ENCODE measurements at places on chromosomes 2 and 18.

GRCh38 chr2:122414902-122415301 is 659.5 kb downstream of the TSN start:
- no peak for DNase-seq

DNA sequence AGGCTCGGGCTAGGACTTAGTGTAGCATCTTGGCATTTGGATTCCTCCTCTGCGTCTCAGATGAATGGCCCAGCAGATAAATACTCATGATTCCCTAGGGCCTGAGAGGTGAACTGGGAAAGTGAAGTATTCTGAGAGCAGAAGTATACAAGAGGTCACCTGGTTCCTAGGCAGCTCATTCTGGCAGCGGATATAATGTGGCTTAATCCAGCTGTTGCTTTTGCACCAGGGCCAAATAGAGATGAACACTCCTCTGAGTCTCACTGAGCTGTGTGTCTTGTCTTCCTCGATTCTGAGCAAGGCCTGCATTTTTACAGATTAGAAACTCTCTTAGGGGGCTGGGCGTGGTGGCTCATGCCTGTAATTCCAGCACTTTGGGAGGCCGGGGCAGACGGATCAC is 196.1 kb downstream of the SLC4A3 start:
- no peak for DNase-seq

- no peak for DNase-seq
These were observed 4.0 kb downstream of the GPR155 start for GRCh38 chr2:174482854-174483253.

DNA sequence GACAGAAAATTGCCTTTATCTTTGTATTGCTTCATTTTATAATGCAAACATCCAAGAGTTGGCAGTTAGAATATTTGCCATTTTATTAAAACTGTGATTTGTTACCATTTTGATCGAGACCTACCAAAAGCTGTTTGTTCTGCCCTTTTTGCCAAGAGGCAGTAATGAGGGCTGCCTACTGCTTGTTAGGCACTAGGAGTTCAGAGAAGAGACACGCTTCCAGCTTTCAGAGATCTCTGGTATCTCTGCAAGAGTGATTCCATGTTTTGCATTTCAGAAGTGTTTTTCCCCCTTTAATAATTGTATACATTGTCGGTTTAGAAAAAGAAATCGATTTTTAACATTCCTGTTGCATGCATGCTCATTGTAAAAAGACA is 628 bp downstream of the MRPL30 start:
- no peak for DNase-seq

DNA sequence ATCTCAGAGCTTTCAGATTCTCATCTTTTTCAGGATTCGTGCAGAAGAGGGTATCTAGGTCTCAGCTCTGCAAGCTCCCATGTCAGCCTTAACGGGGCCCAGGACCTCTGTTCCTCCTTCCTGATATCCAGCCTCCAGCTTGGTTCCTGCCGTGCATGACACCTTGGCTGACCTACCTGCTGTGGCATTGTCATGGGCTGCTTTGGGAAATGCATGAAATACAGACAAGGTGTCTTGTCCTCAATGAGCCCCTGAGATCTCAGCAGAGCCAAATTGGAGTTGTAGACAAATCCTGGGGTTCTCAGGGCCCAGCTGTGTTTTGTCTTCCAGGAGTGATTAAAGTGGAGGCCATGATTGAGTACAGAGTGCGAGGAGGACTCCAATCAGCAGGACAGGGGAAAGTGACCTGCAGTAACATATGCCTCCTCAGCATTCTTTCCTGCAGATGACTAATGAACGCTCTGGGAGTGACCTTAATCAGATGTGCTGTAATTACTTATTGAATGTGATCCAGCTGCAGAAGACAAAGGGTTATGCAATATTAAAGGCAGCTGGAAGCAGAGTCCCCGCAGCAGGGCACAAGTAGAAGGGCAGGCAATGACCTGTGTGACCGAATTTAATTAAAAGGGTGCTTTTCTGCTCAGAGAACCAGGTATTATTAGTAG is 141.1 kb downstream of the CCBE1 start:
- DNase-seq: peak; percentile 27

DNA sequence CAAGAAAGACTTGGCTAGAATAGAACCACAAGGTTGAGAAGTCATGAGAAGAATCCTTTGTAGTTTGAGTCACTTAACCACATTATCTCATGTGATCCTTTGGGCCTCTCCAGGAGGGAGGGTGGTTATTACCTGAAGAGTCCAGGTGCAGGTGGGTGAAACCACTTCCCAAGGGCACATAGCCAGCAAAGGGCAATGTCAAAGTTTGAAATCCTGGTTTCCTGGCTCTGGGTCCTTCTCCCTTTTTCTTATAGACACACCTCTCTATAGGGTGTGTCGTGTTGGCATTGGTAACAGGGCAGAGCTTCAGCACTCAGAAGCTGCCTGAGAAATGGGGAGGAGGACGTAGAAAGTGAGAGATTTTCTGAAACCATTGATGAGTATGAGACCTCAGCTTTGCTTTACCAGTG is 137.9 kb downstream of the MGAT5 start:
- DNase-seq: no peak

DNA sequence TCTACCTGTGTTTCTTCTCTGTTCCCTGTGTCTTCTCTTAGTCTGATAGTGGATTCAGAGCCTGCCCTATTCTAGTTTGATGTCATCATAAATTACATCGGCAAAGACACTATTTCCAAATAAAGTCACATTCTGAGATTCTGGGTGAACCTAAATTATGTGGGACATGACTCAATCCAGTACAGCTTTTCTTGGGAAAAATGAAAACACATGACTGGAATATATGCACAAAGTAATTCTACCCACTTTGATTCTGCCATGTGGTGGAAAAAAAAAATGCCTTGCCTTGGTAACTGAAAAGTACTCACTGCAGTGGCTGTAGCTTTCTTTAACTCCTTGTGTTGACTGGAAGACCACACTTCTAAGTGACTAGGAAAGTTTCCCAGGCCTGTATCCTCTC is 73.7 kb downstream of the LRATD1 start:
- DNase-seq: no peak

GRCh38 chr2:62370321-62371250 is 135.4 kb downstream of the TMEM17 start:
- DNase-seq: no peak

DNA sequence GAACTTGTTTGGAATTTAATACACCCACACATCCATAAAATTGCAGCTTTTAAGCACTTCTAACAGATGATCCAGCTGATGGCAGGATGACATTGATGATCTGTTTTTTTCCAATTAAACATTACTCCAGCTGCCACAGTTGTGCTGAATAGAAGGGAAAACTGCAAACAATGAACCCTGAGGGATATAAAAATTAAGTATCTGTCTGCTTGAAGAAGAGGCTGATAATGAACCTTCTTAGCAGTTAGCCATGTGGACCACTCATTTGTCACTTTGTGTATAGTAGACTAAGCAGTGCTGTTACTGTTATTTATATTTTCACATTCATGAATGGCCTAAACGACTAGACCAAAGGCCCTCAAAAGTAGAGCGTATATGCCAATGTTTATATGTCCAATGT is 1201.0 kb upstream of the LRRTM1 start:
- DNase-seq: no peak

DNA sequence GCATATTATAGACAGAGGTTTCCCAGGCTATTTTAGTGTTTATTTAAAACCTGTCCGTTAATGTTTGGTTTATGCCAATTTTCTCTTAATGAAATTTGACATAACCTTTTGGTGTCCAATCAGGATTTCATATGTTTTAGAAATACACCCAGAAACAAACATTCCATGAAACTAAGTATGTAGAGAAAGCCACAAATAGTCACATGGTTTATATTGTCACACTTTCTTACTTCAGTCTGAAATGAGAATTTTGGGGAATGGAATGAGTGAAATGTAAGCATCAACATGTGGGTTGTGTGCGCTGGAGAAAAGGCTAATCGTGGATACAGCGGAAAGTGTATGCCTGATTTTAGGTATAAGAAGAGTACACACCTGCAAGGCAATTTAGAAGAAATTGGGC is 277.0 kb upstream of the RAB12 start:
- no peak for DNase-seq

DNA sequence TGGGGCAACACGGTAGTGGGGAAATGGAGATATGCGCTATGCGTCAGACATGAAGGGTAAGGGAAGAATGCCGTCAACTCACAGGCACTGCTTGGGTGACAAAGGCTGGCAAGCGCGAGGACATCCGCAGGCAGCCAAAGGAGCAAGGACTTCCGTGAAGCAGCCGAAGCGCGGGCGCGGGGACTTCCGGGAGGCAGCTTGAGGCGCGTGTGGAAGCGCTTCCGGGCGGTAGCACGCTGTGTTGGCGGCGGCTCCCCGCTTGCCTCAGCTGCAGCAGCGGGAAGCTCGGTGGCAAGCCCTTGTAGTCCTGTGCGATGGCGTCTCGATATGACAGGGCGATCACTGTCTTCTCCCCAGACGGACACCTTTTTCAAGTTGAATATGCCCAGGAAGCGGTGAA is at the start of gene PSMA8:
Gene PSMA8 (plus strand): TSS at position 218 of the 400 bp plus-strand sequence. CDS start 97 bp downstream, at position 315.
- no peak for DNase-seq

DNA sequence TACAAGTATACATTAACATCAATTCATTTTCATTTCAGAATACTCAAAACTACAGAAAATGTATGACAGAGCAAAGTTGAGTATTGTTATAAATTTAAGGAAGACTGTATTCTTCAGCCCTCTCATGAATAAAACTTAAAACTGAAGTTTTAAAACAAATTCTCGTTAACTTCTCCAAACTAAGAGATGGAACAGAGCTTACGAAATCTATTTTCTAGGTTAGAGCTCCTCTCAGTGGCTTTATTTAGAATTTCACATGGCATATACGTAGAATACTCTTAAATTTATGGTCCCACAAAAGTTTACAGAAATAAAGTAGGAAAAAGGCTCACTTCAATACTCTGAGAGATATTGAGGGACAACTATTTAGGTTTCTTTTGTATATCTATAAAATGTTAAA is 612.1 kb downstream of the KCNJ3 start:
- peak; percentile 4 for DNase-seq

DNA sequence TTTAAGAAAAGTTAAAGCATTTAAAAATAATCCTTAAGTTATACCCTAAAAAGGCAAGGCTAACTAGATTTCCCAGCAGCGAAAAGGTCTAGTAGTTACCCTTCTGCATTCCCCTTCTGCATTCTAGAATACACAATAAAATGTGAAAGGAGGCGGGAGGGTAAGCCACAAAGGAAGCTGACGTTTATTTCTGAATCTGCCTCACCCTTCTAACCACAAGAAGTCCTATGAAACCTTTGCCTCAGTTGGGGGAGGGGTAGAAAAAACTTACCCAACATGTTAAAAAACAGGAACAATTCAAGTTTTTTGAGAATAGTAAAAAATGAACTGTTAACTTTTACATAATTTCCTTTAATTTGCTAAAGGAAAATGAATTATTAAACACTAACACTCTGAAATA is 11.3 kb downstream of the STK17B start:
- DNase-seq: peak; percentile 88

GRCh38 chr18:7722955-7723354 is 155.8 kb downstream of the PTPRM start:
- DNase-seq: no peak

- no peak for DNase-seq
These were observed 51.4 kb downstream of the TRAPPC8 start for GRCh38 chr18:31891566-31891965.

GRCh38 chr2:37307500-37307899 is 17.1 kb downstream of the PRKD3 start:
- no peak for DNase-seq

GRCh38 chr2:5740053-5740452 is 47.9 kb downstream of the SOX11 start:
- no peak for DNase-seq

GRCh38 chr2:160322320-160322719 is 122.2 kb upstream of the ITGB6 start:
- DNase-seq: no peak

DNA sequence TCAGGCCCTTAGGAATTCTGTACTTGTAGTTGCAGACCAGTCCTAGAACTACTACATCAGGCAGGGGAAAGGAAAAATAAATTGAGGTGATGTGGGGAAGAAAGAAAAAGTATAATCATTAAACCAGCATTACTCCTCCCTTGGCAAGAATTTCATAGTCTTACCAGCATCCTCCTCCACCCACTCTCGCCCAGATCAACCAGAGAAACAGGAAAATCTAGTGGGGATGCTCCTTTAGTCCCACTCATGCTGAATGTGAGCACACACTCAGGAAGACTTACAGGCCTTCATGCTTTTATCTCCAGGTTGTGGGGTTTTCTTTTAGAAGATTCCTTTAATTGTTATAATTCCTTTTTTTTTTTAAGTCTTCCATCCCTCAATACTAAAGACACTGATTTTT is 129.3 kb upstream of the CCDC150 start:
- no peak for DNase-seq

DNA sequence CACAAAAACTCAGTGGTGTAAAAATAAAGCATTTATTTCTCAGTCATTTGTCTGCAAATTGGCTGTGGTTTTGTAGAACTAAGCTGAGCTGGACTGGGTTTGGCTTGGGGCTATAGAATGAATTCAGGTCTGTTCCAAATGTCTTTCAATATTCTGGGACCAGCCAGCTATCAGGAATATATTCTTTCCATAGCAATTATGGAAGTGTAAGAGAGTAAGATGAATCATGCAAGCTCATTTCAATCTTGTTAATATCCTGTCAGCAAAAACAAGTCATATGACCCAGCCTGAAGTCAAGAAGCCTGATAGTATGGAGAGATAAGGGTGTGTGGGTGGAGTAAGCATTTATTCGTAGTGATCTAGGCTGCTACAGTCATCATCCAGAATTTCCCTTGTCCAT is 481.0 kb upstream of the CDH2 start:
- peak; percentile 32 for DNase-seq

GRCh38 chr2:56199492-56199891 is 15.7 kb downstream of the CCDC85A start:
- DNase-seq: peak; percentile 68

DNA sequence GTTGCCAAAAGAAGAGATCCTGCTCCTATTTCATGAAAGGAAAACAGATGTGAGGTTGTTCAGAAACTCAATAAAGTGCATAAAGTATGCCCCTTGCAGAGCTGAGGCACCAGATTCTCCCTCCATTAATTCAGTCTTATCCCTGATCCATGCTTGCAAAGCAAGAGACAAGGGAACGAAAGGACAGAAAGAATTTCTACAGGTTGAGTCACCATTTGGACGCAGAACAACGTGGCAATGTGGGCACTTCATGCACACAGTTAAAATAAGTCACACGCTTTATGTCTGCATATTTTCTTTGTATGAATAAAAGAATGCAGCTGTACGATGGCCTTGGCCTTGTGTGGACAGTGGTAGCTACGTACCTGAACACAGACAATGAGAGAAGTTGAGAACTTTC is 321.7 kb upstream of the REV1 start:
- peak; percentile 56 for DNase-seq
